Left lobe of liver (tissue), 2 donors: ENCODE measurements at places on chromosomes 16 and 17. TPM values are rescaled to one million over a fixed set of nuclear protein-coding genes. Genes with fewer than 3 reads are reported as not detected.

The PTGES3L gene
- 0.25 TPM for total RNA-seq

The CDK5RAP3 gene
- total RNA-seq, result 107 TPM

The PKMYT1 gene
- total RNA-seq, result 0.98 TPM

The GUCY2D gene
- total RNA-seq, result 0.05 TPM

The C1QTNF8 gene
- not detected for total RNA-seq

GRCh38 chr16:20515688-20516090 lies 60.5 kb downstream of the ACSM2B start:
- no peak for DNase-seq

- DNase-seq, result no peak
These were observed 879 bp downstream of the SLFN5 start for GRCh38 chr17:35243561-35244340.

DNA sequence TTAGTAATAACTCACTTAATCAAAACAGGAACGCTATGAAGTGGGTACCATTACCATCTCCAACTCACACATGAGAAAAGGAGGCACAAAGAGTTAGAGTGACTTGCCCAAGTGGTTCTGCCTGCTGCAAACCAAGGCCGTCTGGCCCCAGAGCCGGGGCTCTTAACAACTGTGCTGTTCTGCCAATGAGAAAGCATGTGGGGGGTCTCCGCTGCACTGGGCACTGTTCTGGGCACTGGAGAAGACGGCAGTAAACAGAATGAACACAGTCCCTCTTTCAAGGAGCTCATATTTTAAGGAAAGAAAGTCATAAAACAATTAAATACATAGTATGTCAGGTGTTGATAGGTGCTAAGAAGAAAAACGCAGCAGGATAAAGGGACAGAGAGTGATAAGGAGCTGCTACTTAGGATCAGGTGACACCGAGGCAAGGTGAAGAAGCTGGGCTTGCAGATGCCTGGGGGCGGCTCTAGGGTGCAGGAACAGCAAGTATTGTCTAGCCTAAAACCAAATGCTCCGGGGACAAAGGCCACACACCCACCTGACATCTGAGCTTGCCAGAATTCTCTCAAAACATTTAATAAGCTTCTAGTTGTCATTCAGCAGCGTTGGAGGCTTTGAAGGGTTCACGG lies 6.5 kb downstream of the STX8 start:
- no peak for DNase-seq

DNA sequence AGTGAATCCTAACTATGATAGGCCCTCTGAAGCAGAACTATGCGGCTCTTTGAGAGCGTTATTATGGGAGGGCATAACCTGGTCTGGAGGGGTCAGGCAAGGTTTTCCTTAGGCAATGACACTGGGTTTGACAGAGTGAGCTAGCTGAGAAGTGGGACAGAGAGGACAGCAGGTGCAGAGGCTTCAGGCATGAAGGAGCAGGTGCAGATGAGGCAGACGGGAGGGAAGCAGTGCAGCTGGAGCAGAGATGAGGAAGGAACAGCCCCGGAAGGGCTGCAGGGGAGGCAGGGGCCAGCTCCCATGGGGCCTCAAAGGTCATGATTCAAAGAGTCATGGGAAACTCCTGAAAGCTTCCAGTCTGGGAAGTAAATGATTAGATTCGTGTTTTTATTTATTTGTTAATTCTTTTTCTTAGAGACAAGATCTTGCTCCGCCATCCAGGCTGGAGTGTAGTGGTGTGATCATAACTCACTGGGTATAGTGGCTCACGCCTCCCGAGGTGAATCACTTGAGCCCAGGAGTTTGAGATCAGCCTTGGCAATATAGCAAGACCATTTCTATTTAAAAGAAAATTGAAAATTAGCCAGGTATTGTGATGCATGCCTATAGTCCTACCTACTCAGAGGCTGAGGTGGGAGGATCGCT lies 5.4 kb downstream of the MARCHF10 start:
- DNase-seq, result no peak

- no peak for DNase-seq
These were observed 10.3 kb downstream of the LYRM1 start for GRCh38 chr16:20910781-20911321.

GRCh38 chr16:52568495-52568894 lies 21.6 kb upstream of the TOX3 start:
- no peak for DNase-seq

- peak; percentile 42 for DNase-seq
These were observed 194.1 kb upstream of the GSE1 start for GRCh38 chr16:85418978-85419491.

DNA sequence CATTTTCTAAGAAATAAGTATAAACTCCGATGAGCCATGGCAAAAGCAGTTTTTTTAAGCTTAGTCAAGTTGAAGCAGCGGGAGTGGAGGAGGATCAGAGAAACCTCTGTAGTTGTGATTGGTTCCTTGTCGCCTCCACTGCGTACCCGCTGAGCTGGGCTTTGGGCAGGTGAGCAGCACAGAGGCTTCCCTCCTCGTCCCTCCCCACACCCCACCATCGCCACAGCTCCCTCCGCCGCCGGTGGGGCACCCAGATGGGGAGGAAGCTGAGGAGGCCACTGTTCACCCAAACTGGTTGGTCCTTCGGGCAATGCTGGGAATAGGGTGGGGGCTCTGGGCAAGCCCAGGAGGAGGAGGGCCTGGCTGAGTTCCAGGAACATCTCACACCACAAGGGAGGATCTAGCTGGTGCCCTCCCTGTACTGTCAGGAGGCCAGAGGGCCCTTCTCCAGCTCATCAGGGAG lies 5.2 kb upstream of the MRPL38 start:
- no peak for DNase-seq

DNA sequence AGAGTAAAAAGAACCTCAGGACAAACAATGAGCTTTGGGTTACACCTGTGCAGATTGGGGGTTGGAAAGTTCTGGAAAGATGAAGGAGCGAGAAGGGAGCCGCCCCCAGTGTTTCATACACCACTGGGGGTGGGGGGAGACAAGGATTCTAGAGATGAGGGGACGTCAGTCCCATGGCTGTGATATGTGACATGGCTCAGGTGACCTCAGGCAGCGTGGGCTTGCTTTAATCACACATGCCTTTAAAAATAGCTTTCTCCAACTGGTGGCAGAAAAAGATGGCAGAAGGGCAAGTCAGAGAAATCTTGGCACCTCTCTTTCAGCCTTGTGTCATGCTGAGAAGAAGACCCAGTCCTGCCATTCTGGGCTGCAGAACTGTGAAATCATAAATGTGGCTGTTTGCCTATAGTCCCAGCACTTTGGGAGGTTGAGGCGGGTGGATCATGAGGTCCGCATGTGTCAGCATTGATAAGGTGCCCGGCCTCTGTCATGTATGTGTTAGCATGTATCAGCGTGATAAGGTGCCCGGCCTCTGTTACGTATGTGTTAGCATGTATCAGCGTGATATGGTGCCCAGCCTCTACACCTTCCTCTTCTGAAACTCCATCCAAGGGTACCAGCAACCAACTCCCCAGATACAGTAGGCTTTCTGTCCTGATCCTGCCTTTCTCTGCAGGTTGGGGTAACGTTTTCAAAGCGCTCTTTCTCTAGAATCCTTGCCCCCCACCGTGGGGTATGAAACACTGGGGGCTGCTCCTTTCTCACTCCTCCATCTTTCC lies 25.0 kb downstream of the WIPI1 start:
- DNase-seq, result no peak

DNA sequence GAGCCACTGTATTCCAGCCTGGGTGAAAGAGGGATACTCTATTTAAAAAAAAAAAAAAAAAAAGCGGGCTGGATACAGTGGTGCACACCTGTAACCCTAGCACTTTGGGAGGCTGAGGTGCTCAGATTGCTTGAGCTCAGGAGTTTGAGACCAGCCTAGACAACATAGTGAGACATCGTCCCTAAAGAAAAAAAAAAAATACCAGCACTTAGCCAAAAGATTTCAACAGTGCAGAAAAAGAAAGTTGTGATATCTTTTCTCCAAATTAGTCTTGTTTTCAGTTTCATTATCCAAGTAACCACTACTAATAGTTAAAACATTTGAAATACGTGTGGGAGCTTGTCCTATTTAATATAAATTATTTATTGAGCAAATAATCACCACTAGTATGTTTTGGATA lies 48.7 kb downstream of the TENT4B start:
- DNase-seq, result no peak

- no peak for DNase-seq
These were observed 6.2 kb downstream of the BICDL2 start for GRCh38 chr16:3030222-3031212.
